ENCODE measurements at places on chromosomes 12 and 14.

- DNase-seq, result no peak
Observed at GRCh38 chr14:70885343-70886022, 21.8 kb upstream of the PCNX1 start.

GRCh38 chr12:70149665-70150064 lies 93.6 kb upstream of the CNOT2 start:
- DNase-seq, result no peak

- no peak for DNase-seq
Observed at GRCh38 chr12:1792406-1792805, 28.0 kb upstream of the LRTM2 start.

- no peak for DNase-seq
Observed at GRCh38 chr12:11150832-11151231, 16.4 kb upstream of the TAS2R30 start.

DNA sequence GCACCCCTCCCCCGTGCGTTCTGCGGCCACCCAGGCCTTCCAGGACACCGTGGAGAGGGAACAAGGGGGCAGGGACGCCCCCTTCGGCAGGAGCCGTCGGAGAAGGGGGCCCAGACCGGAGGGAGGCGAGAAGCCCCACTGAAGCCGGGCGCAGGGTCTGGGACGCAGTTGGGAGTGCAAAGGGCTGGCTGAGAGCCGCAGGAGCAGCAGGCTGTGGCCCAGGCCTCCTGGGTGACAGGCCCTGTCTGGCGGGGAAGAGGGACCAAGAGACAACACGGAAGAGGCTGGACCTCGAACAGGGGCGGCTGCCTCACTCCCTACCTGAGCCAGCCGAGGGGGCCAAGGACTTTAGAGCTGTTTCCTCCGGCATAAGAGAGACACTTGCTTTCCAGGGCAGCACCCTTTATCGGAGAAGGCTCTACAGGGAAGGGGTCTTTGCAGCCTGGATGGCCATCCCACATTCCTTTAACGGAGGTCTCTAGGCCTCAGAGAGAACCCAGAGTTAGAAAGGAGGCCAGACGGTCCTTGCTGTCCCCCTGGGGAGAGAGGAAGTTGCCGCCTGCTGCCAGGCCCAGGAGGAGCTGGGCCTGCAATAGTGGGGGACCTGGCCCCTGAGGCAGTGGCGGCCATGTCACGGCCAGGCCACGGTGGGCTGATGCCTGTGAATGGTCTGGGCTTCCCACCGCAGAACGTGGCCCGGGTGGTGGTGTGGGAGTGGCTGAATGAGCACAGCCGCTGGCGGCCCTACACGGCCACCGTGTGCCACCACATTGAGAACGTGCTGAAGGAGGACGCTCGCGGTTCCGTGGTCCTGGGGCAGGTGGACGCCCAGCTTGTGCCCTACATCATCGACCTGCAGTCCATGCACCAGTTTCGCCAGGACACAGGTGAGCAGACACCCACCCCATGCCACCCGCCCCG lies 1.3 kb downstream of the DTX1 start:
- peak; percentile 66 for DNase-seq

- DNase-seq, result no peak
Observed at GRCh38 chr14:39956372-39956771, 524.1 kb upstream of the FBXO33 start.

- DNase-seq, result no peak
Observed at GRCh38 chr14:20999591-20999990, 498 bp downstream of the SLC39A2 start.

- DNase-seq, result no peak
Observed at GRCh38 chr12:131409211-131409610, 301.7 kb upstream of the SFSWAP start.

DNA sequence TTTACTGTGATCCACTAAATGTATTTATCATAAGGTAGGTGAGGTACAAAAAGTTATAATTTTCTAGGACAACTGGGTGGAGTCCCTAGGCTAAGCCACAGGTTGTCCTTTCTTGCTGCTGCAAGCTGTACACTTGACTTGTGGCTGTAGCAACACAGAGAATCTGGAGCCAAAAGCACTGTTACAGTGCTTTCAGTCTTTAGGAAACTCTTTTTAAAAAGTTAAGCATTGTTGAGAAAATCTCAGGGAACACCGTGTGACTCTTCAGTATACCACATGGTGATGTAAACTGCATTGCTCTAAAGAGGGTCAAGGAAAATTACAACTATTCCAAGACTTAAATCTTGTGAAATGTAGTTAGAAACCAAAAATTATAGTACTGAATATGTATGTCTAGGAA lies 11.4 kb downstream of the SLC15A5 start:
- no peak for DNase-seq

DNA sequence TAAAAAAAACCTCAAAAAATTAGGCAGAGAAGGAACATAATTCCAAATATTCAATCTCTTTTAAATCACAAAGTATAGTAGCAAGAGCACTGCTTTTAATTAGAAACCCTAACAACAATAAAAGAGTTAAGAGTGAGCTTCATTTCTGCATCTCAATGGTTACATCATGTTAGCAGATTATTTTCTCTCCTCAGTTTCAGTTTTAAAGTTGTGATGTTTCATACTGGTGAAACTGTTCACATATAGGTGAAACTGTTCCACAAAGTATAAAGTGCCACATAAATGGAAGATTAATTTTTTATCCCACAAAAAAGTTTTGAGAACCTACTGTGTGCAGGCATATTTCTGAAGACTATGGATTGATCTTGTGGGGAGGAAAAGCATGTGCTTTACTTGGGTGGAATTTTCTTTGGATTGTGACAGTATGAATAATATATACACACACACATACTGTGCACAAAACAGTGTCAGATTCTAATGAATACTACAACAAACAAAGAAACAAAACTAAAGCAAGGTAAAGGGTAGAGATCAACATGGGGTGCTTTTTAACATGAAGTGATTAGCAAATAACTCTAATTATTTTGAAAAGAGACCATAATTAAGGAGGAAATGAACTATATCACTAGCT lies 17.1 kb downstream of the LUM start:
- DNase-seq, result no peak

GRCh38 chr14:81555051-81555450 lies 21.4 kb upstream of the SEL1L start:
- no peak for DNase-seq

- peak; percentile 75 for DNase-seq
Observed at GRCh38 chr12:3204143-3204542, 127.0 kb downstream of the TSPAN9 start.

DNA sequence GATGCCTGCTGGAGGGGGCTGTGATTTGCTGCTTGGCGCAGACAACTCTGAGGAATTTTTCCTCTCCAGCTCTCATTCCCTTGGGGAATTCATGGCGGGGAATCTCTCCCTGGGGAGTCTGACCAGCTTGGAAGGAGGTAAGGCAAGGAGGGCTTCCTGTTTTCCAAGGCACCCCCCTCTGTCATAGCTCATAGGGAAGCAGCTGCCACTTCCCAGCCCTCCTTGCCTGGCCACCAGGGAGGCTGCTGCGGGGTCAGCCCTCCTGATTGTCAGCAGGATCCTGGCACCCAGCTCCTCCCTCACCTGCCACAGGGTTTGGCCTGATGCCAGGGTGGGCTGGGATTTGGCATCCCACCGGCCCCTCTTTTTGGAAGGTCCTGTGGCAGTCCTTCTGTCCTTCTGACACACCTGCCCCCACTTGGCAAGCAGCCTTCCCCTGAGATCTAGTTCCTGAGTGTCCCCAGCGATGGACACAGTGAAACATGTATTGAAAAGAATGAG lies 74.9 kb downstream of the TSPAN9 start:
- peak; percentile 76 for DNase-seq

- DNase-seq, result no peak
Observed at GRCh38 chr12:65536876-65537681, 258.6 kb downstream of the MSRB3 start.

DNA sequence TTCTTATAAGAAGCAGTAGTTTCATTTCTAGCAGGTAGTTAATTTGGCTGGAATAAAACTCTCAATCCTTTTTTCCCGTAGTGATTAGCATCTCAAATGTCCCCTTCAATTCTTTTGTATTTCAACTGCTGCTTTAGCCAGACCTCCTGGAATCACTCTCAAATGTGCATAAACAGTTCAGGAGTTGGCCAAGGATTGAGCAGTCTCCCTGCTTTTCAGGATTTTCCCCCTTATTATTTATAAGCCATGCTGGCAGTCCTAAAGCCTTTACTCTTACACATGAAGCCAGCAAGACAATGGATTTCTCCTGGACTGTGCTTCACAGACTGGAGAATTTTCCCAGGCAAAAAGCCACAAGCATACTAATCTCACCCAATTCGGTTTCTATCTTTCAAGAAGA lies 950.1 kb downstream of the VRK1 start:
- DNase-seq, result no peak

- no peak for DNase-seq
Observed at GRCh38 chr14:41235466-41235865, 371.2 kb upstream of the LRFN5 start.

- no peak for DNase-seq
Observed at GRCh38 chr12:17778242-17778641, 311.8 kb downstream of the RERGL start.

- no peak for DNase-seq
Observed at GRCh38 chr12:52018433-52019112, 11.8 kb downstream of the TAMALIN start.

- no peak for DNase-seq
Observed at GRCh38 chr12:69929125-69929524, 104.1 kb downstream of the MYRFL start.

DNA sequence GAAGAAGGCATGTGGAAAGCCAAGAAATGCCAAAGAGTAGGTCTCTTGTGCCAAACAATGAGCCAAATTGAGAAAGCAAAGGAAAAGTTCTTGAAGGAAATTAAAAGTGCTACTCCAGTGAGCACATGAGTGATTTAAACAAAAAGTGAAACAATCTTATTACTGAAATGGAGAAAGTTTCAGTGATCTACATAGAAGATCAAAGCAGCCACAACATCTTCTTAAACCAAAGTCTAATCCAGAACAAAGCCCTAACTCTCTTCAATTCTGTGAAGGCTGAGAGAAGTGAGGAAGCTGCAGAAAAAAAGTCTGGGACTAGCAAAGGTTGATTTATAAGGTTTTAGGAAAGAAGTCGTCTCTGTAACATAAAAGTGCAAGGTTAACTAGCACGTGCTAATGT lies 259.6 kb downstream of the FLRT2 start:
- no peak for DNase-seq

DNA sequence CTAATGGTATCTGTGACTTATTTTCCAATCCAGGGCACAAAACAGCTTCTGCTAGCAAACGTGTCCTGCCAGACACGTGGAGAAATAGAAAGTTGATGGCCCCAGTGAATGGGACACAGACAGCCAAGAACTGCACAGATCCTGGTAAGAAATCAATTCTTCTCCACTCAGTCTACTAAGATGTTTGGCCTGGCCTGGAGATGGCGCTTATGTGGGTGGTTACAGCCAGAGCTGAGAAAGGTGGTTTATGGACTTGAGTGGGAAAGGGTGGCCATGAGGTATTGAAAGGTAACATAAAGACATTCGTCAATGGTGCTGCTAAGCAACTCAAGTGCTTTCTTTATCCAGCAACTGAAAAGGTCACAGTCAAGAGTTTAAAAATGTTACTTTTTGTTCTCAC lies 2.9 kb downstream of the SLC24A4 start:
- DNase-seq, result no peak

- no peak for DNase-seq
Observed at GRCh38 chr12:108491256-108491655, 23.8 kb upstream of the FICD start.

GRCh38 chr14:61145034-61145902 lies 135.9 kb downstream of the TMEM30B start:
- DNase-seq, result no peak

GRCh38 chr12:121505513-121505912 lies 75.3 kb downstream of the KDM2B start:
- no peak for DNase-seq

DNA sequence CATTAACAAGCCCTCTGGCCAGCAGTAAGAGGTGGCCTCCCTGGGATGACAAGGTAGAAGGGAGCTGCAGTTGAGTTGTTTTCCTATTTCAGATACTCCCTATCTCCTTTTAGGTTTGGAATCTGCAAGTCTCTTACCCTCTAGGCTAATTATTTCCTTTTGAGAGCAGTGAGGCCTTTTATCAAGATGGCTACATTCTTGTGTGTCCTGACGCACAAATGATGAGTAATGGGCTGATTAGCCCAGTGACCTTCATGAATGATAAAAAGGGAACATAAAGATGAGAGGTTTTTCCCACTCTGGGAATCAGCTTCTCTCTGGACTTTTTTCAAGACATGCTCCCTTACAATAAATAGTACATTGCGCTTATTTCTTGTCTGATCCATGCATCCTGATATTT lies 22.9 kb downstream of the DYRK2 start:
- DNase-seq, result no peak

- DNase-seq, result no peak
Observed at GRCh38 chr14:71595441-71595840, 336.8 kb upstream of the RGS6 start.

GRCh38 chr12:80776706-80777105 lies 60.0 kb downstream of the MYF5 start:
- DNase-seq, result no peak

- peak; percentile 80 for DNase-seq
Observed at GRCh38 chr14:54691525-54692283, 124.8 kb downstream of the SAMD4A start.

- peak; percentile 93 for DNase-seq
Observed at GRCh38 chr12:53053218-53054111, 3.6 kb downstream of the TNS2 start.

DNA sequence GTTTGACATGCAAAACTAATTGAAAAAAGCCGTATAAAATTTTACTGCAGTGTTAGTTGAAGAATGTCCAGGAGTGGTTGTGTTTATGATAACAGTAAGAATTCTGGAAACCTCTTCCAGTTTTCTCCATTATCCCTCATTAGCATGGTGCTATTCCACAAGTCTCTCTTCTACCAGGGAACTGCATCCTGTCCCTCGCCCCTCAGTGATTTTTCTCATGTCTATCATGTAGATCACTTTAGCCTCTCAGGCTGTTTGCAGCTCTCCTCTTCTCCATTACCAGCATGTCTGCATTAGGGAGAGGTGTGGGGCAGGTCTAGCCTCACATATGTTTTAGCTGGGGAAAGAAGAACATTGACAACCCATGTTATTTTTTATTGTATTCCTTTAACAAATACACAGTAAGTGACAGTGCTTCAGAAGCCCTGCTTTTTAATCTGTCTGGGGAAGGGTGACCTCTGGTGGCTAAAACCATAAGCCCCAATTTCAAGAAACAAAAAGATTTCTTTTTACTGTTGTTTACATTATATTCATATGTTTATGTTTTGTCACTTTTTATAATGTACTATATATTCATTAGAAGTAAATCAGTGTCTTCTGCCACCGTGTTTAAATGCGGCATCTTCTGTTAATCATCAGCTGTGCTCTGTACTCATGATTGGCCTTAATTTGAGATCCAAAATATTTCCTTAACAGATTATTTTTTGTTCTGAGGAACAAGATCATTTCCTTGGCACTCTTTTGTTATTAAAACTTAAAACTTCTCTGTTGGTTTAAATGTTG lies 70.7 kb downstream of the RASSF8 start:
- no peak for DNase-seq

GRCh38 chr12:76346798-76347420 lies 1.3 kb downstream of the BBS10 start:
- DNase-seq, result no peak
